Nephron progenitor cell (in vitro differentiated cells): ENCODE measurements at places on chromosomes 7 and 10.

DNA sequence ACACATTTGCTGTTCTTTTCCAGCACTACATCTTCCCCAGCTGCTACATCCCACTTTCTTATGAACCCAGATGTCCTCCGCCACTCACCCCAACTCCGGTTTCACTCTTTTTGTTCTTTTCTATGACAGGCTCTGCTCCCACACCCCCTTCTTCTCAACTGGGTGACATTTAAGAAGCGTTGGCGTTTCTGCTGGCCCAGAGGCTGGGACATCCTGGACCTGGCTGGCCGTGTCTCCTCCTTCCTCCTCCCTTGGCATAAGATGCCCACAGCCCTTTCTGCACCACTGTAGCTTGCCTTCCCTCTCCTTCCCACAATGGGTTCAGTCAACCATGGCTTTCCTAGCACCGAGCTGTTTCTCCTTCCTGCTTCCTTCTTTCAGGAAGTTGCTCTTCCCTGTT is 9.4 kb upstream of the CALML5 start:
- no peaks in the 10 kb centered on the region for H3K36me3 ChIP-seq
- peaks cover 23% of the 10 kb centered on the region for H3K4me1 ChIP-seq
- no peak overlapping the region for H3K4me3 ChIP-seq
- peaks cover 7% of the 10 kb centered on the region for H3K27me3 ChIP-seq
- no peak for DNase-seq
- H3K27ac ChIP-seq: no peak overlapping the region

DNA sequence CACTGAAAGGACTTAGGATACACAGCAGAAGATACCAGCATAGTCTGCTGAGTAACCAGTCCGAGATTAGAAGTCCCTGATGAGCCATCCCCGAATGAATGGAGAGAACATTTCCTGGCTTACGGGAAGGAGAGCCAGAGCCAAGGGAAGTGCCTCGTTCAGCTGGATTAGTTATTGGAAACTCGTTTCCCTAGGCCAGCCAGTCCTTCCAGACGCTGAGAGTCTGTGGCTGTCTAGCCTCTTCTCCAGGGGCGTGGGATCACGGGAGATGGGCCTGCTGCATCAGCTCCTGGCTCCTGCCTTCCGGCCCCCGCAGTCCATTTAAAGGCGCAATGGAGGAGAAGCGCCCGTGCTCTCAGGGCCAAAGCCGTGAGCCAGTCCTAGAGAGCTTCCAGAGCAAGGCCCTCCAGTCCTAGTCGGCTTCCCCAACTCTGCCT is 712.8 kb downstream of the PARD3 start:
- no peak for DNase-seq
- H3K4me3 ChIP-seq: no peak overlapping the region
- H3K4me1 ChIP-seq: peaks cover 25% of the 10 kb centered on the region

DNA sequence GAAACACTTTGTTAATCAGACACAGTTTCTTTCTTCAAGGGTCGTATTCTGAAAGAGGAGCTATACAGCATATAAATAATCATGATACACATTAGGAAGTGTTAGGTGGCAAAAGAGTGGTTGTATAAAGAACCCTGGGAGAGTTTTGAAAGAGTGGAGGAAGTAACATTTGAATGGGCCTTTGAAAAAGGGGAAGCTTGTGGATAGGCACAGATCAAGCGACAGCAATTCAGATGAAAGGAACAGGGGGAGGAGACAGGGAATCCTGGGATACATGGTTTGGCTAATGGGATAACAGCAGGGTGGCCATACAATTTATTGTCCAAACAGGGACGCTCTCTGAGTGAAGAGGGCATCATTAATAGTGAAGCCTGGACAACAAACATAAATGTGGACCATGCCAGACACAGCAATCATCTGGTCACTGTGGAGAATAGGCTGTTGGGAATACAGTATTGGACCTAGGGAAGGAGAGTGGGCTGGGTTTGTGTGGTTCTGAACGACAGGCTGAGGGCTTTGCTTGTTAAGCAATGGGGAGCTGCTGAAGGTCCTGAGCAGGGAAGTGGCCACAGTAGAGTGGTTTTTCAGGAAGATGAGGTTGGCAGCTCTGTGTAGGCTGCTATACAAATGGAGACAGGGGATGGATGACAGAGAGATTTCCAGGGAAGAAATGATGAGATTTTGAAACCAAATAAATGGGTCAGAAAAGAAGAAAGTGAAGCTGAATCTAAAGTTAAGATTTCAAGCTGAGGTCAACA is 75.9 kb downstream of the ICA1 start:
- H3K27me3 ChIP-seq: peaks cover 2% of the 10 kb centered on the region
- no peaks in the 10 kb centered on the region for H3K36me3 ChIP-seq
- H3K4me1 ChIP-seq: peaks cover 33% of the 10 kb centered on the region
- H3K4me3 ChIP-seq: no peak overlapping the region
- DNase-seq: no peak

- peaks cover 18% of the 10 kb centered on the region for H3K27me3 ChIP-seq
- DNase-seq: no peak
- no peaks in the 10 kb centered on the region for H3K4me1 ChIP-seq
- H3K27ac ChIP-seq: no peak overlapping the region
Measured at GRCh38 chr7:157444843-157445135, 108.0 kb downstream of the DNAJB6 start.

DNA sequence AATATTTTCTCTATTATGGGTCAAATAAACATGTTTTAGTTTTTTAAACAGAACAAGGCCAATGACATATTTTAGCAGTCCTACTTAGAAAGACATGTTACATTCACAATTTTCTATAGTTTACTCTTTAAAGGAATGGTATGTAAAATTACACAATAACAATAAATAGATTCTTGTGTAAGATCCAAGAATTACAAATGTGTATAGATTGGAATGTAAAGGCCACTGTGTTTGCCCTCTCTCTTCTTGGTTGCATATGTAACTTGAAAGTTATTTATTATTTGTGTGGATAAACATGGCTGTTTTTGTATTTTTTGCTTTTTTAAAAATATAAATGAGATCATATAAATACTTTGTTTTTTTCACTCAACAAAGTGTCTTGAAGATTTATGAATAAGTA is 979.3 kb upstream of the CELF2 start:
- no peaks in the 10 kb centered on the region for H3K36me3 ChIP-seq
- DNase-seq: no peak
- no peaks in the 10 kb centered on the region for H3K4me1 ChIP-seq
- H3K27ac ChIP-seq: no peak overlapping the region
- no peak overlapping the region for H3K4me3 ChIP-seq
- H3K27me3 ChIP-seq: no peaks in the 10 kb centered on the region

DNA sequence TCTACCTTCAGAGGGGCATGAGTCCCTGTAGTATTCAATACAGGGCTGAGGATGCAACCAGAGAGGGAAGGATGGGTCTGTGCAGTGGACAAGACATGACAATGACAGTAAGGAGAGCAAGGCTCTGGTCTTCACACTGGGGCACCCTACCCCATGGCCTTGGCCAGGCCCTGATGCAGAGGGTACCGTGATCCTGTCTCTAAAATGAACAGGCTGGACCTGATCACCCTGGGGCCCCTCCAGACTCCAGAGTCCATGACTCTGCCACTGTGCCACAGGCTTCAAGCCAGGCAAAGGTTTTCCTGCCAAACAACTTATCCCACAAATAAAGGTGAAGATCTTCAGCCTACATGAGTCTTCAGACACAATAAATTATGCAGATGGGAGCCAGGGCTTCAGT is 4.9 kb downstream of the MAT1A start:
- peaks cover 6% of the 10 kb centered on the region for H3K27me3 ChIP-seq
- H3K36me3 ChIP-seq: no peaks in the 10 kb centered on the region
- no peak for DNase-seq
- no peak overlapping the region for H3K4me3 ChIP-seq
- H3K27ac ChIP-seq: no peak overlapping the region

- H3K36me3 ChIP-seq: peaks cover 34% of the 10 kb centered on the region
- peaks cover 5% of the 10 kb centered on the region for H3K27me3 ChIP-seq
- no peak for DNase-seq
- H3K4me1 ChIP-seq: peaks cover 4% of the 10 kb centered on the region
- H3K27ac ChIP-seq: no peak overlapping the region
Measured at GRCh38 chr10:59670269-59670668, 39.4 kb downstream of the SLC16A9 start.

DNA sequence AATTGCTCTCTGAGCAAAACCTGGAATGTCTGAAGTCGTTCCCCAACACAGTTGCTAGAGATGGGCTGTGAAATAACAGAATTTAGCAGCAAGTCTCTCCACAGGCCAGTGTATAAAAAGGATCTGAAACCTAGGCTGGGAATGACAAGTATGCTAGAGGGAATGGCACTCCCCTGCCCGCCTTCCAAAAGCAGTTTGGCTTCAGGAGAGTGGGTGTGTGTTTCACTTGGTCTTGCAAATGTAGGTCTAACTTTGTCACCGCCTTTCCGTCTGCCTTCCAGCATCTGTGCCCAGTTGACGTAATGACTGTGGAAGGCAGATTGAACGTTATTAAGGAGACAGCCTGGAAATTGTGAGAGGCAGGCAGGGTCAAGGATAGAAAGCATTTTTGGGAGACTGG is 18.0 kb upstream of the MTURN start:
- no peaks in the 10 kb centered on the region for H3K27me3 ChIP-seq
- no peaks in the 10 kb centered on the region for H3K4me1 ChIP-seq
- H3K36me3 ChIP-seq: peaks cover 48% of the 10 kb centered on the region
- no peak for DNase-seq
